ENCODE measurements at places on chromosomes 2 and 18.

GRCh38 chr2:175363699-175364098, 182.2 kb upstream of the ATP5MC3 start:
- DNase-seq = no peak

DNA sequence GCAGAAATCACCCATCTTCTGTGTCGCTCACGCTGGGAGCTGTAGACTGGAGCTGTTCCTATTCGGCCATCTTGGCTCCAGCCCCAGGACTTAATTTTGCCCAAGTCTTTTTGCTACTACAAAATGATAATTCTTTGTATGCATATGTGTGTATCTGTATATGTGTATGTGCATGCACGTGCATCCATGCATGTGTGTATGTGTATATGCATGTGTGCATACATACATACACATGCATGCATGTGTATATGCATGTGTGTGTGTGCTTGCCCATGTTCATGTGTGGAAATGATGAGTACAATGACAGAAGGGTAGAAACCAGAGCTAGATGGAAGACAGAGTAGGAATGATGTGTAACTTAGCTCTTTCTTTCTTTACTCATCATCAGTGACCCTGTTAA, 497.9 kb upstream of the SPRED2 start:
- no peak for DNase-seq

DNA sequence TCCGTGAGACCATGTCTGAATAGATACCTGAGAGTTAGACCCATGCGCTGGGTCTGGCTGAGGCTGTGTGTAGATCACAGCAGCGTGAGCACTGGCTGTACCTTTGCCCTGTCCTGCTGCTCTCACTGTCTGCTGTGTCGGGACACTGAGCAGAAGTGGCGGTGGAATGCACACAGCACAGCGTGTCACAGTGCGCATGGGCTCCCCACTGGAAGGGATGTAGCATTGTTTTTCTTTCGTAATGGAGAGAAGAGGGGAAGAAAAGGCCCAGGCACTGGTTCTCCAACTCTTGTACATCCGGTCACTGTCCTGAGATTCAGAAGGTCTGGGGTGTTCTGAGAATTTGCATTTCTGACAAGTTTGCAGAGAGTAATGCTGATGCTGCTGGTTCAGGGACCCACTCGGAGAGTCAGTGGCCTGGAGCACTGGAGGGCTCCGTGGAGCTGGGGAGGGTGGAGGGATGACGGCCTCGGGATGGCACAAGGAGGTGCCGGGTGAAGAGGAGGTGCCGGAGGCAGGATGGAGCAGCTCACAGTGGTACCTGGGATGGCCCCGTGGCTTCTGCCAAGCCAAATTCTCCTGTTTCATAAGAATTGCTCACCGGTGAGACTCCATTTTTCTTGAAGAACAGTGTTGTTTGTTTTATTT, 252.8 kb downstream of the LDLRAD4 start:
- no peak for DNase-seq

DNA sequence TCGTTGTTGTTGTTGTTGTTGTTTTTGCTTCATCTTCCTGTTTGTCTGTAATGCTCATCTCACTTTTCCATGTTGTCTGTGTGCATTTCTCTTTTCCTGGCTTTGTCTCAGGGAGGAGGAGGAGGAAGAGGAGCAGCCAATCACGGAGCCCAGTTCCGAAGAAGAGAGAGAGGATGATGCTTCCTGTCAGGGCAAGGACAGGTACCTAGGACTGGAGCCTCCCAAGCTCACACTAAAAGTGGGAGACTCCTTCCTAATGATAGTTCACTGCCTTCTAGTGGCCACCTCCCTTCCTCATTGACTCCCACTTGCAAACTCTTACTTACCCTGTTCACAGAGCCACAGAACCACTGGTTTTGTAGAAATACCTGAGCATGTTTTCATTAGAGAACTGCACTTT, 179.6 kb downstream of the TPGS2 start:
- no peak for DNase-seq

DNA sequence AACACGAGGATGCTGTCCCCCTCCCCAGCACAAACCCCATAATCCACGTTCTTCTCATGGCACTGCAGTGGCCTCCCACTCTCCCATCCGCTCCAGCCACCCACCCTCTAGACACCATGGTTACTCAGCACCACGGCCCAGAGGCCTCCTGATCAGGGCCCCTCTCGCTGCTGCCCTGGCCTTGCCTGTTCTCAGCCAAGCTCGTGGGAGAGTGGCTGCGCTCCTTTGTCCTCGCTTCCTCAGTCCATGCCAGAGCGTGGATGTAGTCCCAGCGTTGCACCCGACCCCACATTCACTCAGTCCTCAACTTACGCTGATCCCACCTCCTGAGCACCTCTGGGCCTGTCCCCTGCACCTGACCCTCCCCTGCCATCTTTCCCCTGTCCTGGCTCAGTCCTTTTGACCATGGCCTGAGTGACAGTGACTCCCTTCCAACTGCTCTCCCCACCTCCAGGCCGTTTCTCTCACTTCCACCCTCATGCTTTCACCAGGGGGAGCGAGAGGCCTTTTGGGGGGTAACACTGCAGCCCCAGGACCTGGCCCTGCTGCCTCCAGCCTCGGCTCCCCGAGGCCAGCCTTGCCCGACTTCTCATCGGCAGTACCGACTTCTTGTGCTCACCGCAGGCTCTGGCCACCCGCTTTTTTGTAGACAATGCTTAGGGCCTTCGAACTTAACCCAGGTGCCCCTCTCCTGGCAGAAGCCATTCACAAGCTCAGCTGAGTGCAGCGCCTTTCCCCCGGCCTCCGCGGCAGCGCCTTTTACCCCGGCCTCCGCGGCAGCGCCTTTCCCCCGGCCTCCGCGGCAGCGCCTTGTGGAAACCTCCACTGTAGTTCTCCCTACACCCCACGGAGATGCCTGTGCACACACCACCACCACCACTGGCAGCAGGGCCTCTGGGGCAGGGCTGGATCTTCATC, 131.4 kb downstream of the CLIP4 start:
- no peak for DNase-seq

DNA sequence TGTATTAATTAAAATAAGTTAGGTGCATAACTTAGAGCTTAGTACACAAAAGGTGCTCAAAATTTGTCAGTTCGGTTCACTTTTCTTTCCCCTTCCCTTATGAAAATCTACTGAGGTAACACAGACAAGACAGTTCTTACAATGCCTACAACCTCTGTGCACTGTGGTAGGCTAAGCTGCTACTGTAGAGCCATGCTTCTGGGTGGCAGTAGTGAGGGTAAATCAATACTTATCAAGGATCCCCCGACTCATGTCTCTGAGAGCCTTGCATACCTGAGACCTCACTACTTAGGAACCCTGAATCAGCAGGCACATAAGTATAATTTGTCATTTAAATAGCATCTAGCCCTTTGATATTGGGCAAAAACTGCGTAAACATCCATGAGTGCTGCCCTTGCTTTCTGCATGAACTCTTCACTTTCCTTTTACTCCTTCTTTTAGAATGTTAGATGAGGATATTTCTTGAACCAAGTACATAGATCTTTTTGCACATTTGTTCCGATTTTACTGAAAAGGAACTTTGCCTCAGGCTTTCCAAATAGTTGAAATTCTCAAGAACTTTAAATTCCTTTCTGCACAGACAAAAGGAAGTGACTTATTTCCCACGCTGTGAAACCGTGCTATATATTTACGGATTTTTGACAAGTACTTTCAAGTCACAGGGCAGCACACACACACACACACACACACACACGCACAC, 234.4 kb downstream of the TRIB2 start:
- no peak for DNase-seq

DNA sequence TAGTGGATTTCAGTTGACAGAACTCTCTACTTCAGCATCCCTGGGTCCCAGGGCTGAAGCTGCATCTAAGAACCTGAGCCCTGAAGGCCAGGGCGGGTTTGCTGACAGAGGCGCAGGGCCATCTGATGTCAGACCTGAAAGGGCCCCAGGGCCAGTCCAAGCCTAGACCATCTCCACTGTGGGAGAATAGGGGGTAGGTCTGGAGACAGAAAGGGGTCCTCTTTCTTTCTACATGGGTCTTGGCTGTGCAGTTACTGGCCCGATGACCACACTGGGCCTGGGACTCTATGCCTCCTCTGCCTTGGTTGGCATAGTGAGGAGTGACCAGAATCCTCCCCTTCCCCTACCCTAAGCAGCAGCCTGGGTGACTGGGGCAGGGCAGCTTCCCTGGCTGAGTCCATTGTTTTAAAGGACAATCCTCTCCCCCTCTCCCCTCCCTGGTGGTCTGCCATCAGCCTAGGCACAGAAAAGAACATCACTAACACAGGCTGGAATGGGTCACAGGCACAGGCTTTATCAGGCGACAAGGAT, 34.5 kb downstream of the HS1BP3 start:
- DNase-seq = no peak

GRCh38 chr18:77573571-77573970, 323.9 kb downstream of the GALR1 start:
- DNase-seq = no peak

DNA sequence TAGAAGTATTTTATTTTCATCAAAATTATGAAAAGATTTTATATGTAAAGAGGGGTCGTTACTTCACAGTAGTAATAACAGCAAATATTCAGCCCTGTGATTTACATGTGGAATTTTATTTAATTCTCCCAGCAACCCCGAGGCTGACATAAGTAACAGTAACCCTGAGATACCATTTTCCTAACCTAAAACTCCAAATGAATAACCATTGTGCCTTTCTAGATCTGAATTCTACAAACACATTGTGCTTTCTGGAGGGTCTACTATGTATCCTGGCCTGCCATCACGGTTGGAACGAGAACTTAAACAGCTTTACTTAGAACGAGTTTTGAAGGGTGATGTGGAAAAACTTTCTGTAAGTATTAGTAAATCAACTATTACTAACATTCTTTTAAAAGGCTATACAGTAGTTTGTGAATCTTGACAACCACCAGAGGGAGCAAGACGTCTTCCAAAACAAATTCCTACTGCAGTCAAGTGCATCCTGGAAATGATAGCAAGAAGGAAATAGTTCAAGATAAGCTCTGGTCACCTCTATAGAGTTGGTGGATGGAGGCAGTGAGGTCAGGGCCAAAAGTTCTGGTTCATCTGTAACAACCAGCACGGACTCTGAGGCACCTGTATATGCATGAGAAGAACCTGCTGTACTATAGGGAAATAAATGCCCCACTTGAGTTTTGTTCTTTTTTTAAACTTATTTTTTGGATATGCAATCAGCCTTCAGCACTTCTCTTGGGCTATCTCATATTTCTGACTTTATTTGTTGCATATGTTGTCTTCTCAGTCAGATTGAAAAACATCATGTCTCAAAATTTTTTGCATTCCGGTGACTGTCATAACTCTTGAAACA, 37.4 kb downstream of the ACTR2 start:
- peak; percentile 79 for DNase-seq

- DNase-seq = no peak
Measured at GRCh38 chr2:149908726-149909683, 321.4 kb upstream of the MMADHC start.

DNA sequence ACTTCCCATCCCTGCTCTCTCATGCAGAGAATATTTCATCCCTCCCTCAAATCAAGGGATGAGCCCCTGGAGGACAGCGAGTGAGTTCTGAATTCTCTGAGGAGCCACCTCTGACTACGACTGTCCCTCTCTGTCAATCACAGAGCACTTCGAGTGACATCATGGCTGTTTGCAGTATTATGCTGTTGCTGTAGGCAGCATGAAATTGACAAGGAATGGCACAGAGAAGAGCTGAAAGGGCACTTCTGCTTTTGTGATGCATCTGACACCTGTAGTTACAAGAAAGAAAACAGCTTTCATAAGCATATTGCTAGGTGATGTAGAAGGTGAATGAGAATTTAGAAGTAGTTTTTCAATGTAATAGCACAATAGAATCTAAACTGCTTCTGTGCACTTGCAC, 166.9 kb downstream of the ARHGAP15 start:
- DNase-seq = no peak

DNA sequence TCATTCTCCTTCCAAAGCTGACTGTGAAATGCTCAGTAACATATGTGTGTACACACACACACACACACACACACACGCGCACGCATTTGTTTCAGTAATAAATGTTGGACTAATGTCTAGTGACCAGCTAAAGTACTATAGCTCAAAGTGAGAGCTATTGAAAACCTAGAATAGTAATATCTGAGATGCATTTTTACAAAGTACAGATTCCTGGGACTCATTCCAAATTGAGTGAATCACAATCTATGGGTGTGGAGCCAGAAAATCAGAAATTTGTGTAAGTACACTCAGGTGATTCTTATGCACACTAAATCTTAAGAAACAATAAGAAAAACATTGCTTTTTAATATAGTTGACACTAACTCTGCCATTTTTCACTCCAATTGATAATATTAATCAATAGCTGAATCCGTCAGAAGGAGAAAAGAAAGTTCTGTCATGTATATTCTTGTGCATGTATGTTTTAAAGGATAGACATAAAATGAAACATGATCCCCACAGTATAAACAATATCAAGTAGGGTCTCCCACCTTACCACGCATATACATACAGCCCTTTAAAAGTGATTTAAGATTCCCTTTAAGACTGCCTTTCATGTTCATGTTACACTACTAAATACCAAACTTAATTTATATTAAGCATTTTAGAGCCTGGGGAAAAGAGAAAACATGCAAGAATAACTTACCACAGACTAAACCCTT, 123.5 kb downstream of the ATAD2B start:
- DNase-seq = no peak

DNA sequence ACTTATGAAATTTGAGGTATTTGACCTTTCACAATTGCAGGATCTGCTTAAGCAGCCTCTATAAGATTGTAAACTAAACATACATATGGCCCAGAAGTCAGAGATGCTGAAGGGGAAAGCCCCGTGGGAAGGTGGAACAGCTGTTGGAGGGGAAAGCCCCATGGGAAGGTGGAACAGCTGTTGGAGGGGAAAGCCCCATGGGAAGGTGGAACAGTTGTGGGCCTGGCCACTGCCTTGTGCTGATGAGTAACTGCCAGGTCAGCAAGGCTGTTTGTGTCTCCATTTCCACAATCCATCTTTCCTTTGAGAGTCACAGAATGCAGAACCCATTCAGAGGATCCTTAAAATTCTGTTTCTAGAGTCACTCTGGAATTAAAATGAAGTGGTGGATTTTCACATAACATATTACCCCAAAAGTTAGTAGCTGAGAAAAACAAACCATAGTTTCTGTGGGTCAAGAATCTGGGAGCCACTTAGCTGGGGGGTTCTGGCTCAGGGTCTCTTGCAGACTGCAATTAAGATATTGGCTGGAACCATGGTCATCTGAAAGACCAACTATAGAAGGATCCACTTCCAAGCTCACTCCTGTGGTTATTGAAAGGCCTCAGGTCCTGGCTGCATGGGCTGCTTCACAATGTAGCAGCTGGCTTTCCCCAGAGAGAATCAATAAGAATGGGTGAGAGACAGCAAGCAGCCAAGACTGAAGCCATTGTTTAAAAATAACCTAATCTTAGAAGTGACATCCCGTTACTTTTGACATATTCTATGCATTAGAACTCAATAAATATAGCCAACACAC, 86.6 kb upstream of the CAVIN2 start:
- DNase-seq = peak; percentile 71

All from NCI-H82 (cell line).